HCT116 (cell line): ENCODE measurements at places on chromosomes 3 and 15.

DNA sequence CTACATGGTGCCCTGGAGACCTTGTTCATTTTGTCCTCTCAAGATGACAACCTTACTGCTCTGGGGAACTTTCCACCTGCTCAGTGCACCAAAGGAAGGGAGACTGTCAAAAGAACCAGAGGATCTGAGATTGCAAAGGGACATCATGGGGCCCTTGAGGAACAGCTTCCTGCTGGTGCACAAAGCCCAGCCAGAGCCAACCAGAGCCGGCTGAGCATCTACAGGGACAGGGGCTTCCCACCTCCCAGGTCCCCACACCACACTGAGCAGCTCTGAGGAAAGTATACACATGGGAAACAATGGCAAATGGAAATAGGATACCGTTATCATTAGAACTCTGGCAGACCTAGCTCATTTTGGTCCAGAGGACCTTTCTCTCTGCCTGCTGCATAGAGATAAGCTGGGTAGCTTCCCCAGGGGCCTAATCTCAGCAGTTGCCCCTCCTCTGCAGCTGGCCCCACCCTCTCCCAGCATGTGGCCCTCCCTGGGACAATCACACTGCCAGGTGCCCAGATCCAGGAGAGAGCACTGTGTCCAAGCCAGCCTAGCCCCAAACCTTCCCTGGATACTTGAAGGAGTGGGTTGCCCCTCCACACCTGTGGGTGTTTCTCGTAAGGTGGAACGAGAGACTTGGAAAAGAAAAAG lies 123.4 kb upstream of the PRR20G start:
- DNase-seq, result no peak
- H3K36me3 ChIP-seq, result no peaks in the 10 kb centered on the region
- H3K4me3 ChIP-seq, result no peak overlapping the region
- H3K4me1 ChIP-seq, result peaks cover 4% of the 10 kb centered on the region; the same call in 1 of the 2 replicates
- H3K27ac ChIP-seq, result no peak overlapping the region
- H3K27me3 ChIP-seq, result peaks cover 8% of the 10 kb centered on the region; the same call in 1 of the 2 replicates

- DNase-seq, result no peak
- H3K36me3 ChIP-seq, result no peaks in the 10 kb centered on the region
- H3K27ac ChIP-seq, result no peak overlapping the region
- H3K27me3 ChIP-seq, result no peaks in the 10 kb centered on the region
- H3K4me1 ChIP-seq, result no peaks in the 10 kb centered on the region
Measured at GRCh38 chr3:41700155-41700554, 261.7 kb downstream of the ULK4 start.

GRCh38 chr15:41647262-41647661 lies 12.9 kb upstream of the MGA start:
- H3K27ac ChIP-seq, result no peak overlapping the region
- H3K27me3 ChIP-seq, result no peaks in the 10 kb centered on the region
- no peak overlapping the region for H3K4me3 ChIP-seq
- no peak for DNase-seq
- H3K4me1 ChIP-seq, result peaks cover 12% of the 10 kb centered on the region

GRCh38 chr3:183159333-183159732 lies 3.2 kb downstream of the LAMP3 start:
- no peak for DNase-seq
- H3K4me1 ChIP-seq, result peaks cover 3% of the 10 kb centered on the region; the same call in 1 of the 2 replicates
- H3K27ac ChIP-seq, result no peak overlapping the region
- H3K36me3 ChIP-seq, result no peaks in the 10 kb centered on the region

GRCh38 chr3:192449036-192449435 lies 278.3 kb downstream of the FGF12 start:
- no peak for DNase-seq
- H3K27ac ChIP-seq, result no peak overlapping the region
- H3K27me3 ChIP-seq, result peaks cover 64% of the 10 kb centered on the region
- no peak overlapping the region for H3K4me3 ChIP-seq
- H3K4me1 ChIP-seq, result no peaks in the 10 kb centered on the region
- H3K36me3 ChIP-seq, result no peaks in the 10 kb centered on the region

DNA sequence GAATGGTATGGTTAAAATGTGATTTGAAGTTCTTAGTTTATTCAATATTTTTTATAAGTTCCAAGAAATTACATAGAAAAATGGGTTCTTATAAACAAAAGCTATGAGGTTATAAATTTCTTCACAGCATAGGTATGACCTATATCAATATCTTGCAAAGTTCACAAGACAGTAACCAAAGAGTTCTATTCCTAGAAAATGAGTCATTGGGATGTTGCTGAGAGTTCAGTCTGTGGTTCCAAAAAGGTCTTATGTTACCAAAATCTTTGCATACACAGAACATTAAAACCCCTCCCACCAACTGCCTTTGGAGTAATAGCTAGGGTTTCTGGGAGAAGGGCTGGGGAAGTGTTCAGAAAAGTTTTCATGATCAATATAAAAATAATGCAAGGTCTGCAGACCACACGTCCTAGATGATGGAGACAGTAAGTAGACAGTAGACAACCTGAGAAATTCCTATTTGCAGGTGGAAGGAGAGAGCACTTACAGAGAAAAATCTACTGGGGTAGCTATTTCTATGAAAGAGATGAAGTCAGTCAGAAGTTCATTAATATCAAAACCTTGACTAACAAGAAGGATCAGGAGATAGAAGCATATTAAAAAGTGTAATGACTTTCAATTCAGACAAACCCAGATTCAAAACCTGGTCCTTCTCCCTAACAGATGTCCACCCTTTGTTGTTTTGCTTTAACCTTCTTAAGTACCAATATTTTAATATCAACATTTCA lies 279.3 kb downstream of the KCNH8 start:
- H3K27me3 ChIP-seq, result no peaks in the 10 kb centered on the region
- no peaks in the 10 kb centered on the region for H3K4me1 ChIP-seq
- no peak overlapping the region for H3K27ac ChIP-seq
- H3K36me3 ChIP-seq, result no peaks in the 10 kb centered on the region
- H3K4me3 ChIP-seq, result no peak overlapping the region

- H3K4me1 ChIP-seq, result no peaks in the 10 kb centered on the region
- no peak for DNase-seq
- H3K27ac ChIP-seq, result no peak overlapping the region
- no peaks in the 10 kb centered on the region for H3K36me3 ChIP-seq
- no peak overlapping the region for H3K4me3 ChIP-seq
Measured at GRCh38 chr15:62465173-62465572, 300.1 kb upstream of the C2CD4B start.

DNA sequence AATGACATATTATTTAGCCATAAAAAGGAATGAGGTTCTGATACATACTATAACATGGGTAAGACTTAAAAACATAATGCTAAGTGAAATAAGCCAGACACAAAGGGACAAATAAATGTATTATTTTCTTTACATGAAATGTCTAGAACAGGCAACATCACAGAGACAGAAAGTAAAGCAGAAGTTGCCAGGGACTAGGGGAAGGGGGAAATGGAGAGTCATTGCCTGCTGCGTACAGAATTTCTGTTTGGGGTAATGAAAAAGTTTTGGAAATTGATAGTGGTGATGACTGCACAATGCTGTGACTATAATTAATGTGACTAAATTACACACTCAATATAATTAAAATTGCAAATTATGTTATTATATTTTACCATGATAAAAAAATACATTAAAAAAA lies 99.9 kb downstream of the ANO10 start:
- H3K4me1 ChIP-seq, result no peaks in the 10 kb centered on the region
- H3K4me3 ChIP-seq, result no peak overlapping the region
- no peak overlapping the region for H3K27ac ChIP-seq
- no peaks in the 10 kb centered on the region for H3K27me3 ChIP-seq
- H3K36me3 ChIP-seq, result no peaks in the 10 kb centered on the region
- no peak for DNase-seq

- DNase-seq, result no peak
- no peak overlapping the region for H3K4me3 ChIP-seq
- no peaks in the 10 kb centered on the region for H3K36me3 ChIP-seq
Measured at GRCh38 chr3:179260949-179261765, 10.2 kb upstream of the KCNMB3 start.

DNA sequence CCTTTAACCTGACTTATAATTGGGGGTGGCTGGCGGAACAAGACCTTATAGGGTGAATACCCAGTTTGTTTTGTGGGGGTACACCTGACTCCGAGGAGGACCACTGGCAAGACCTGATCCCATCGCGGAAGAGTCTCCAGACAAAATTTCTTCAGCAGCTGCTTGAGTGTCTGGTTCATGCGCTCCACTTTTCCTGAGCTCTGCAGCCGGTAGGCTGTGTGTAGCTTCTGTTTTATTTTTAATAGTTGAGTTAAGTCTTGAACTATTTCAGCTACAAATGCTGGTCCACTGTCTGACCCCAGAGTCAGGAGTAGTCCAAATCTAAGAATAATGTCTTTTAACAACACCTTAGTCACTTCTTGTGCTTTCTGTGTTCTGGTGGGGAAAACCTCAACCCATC lies 21.2 kb upstream of the NOX5 start:
- DNase-seq, result no peak
- no peak overlapping the region for H3K27ac ChIP-seq
- H3K27me3 ChIP-seq, result no peaks in the 10 kb centered on the region
- no peaks in the 10 kb centered on the region for H3K4me1 ChIP-seq
- H3K4me3 ChIP-seq, result no peak overlapping the region
- no peaks in the 10 kb centered on the region for H3K36me3 ChIP-seq
